Pons (tissue), 1 donor: ENCODE measurements at places on chromosomes 5 and 9.

DNA sequence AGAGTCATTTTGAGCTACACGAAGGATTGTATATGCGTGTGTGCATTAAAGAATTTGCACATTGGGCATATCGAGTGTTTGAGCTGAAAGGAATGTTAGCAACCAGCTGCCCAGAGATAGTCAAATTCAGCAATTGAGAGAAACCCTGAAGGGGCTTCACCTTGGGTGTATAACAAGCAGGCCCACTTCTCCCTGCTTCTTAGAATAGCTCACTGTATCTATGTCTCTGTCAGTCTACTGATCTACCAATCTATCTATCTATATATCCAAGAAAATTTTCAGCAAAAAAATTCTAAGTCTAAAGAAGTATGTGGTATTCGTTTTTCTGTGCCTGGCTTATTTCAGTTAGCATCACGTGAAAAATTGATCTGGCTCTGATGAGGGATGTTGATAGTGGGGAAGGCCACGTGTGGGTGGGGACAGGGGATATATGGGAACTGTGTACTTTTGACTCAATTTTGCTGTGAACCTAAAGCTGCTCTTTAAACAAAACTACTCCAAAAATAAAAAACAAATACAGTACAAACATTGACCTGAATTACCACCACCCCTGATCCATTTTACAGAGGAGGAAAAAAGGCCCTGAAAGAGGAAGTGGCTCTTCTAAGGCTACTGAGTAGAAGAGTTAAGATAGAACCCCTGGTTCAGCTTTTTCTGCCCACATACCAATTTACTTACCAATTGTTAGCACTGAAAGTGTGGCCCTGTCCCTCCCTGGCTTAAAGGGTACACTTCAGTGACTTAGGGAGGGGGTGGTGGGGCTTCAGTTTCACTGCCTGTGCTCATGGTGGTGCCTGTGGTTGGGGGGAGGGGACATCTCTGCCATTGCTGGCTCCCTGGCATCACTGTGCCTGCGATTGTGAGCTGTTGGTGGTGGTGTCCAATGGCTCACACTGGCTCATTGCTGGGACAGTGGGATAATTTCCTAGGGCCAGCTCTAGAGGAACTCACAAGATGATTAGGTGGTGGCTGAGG is 141.8 kb downstream of the DOCK2 start:
- no peak for DNase-seq

DNA sequence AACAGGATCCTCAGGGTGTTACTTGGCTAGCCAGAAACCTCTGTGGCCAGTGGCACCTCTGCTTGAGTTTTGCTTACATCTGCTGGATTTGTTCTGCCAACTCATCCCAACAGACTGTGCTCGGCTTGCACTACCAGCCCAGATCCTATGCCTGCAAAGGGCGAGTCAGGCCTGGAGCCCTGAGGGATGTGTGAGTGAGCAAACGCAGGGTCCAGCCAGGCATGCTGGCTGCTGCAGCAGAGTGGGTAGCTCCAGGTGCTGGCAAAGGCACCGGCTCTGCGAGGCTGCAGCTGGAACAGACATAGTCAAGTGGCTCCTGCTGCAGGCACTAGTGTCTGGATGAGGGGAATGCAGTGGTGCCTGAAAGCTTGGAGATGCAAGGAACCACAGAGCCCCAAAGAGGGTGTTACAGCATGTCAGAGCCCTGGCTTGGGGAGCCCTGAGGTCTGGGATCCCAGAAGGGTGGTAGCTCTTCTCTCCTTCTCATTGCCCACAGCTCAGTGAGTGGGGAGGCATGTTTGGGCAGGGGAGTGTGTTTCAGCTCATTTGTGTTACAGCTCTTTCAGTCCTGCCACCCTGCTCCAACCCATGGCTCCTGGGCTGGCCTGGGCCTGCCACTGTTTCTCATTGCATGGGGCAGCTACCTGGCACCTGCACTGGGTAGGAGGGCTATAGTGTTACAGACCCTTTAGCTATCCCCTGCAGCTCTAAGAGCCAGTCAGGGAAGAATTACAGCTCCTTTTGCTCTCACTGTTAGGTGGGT is 332.6 kb downstream of the TAF11L14 start:
- no peak for DNase-seq

- DNase-seq, result peak; percentile 25
Measured at GRCh38 chr9:77663754-77664153, 15.6 kb upstream of the GNA14 start.

- DNase-seq, result peak; percentile 65
Measured at GRCh38 chr9:132169672-132170392, 8.0 kb downstream of the NTNG2 start.

- peak; percentile 21 for DNase-seq
Measured at GRCh38 chr5:16855485-16855884, 80.6 kb downstream of the MYO10 start.

GRCh38 chr5:114238771-114239313 is 123.0 kb upstream of the KCNN2 start:
- no peak for DNase-seq

GRCh38 chr5:119274030-119274766 is 81.6 kb upstream of the TNFAIP8 start:
- DNase-seq, result no peak

DNA sequence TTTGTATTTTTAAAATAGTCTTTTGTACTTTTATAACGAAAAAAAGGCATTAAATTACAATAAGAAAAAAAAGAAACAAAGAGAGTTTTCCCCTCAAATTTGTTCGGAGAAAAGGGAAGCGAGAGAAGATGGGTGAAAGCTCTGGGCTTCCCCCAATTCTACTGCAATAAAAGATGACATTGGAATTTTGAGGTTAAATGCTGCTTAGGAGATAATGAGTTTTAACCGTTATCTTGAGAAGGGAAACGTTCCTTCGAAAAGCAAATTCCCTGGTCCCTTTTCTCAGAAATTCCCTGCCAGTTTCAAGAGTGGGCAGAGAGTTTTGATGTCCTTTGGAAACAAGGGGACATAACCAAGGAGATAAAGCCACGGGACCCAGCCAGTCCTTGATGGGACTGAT is 18.4 kb upstream of the ERGIC1 start:
- no peak for DNase-seq
